ENCODE measurements at places on chromosomes 7 and 10.

GRCh38 chr7:20816372-20816959 is 29.8 kb upstream of the SP8 start:
- DNase-seq, result no peak

DNA sequence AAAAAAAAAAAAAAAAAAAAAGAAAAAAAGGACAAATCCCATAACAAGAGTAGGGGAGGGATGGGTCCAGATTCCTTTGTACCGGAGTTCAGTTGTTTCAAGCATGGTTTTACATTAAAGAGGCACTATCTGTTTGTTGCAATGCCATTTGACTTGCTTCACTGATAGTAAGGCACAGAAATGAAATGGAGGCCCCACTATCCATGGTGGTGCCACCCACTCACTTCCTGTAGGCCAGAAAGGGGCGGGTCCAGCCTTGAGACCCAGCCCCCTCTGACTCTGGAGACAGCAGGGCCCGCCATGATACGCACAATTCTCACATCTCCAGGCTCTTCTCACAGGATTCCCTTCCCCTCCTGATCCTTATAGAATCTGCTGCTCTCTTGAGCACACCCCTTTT is 100.0 kb downstream of the CLEC2L start:
- DNase-seq, result no peak

- no peak for DNase-seq
Measured at GRCh38 chr7:124791426-124791825, 25.8 kb upstream of the GPR37 start.

GRCh38 chr10:49072166-49072885 is 43.0 kb downstream of the VSTM4 start:
- no peak for DNase-seq

GRCh38 chr10:74925291-74925690 is 98.9 kb downstream of the KAT6B start:
- DNase-seq, result no peak

DNA sequence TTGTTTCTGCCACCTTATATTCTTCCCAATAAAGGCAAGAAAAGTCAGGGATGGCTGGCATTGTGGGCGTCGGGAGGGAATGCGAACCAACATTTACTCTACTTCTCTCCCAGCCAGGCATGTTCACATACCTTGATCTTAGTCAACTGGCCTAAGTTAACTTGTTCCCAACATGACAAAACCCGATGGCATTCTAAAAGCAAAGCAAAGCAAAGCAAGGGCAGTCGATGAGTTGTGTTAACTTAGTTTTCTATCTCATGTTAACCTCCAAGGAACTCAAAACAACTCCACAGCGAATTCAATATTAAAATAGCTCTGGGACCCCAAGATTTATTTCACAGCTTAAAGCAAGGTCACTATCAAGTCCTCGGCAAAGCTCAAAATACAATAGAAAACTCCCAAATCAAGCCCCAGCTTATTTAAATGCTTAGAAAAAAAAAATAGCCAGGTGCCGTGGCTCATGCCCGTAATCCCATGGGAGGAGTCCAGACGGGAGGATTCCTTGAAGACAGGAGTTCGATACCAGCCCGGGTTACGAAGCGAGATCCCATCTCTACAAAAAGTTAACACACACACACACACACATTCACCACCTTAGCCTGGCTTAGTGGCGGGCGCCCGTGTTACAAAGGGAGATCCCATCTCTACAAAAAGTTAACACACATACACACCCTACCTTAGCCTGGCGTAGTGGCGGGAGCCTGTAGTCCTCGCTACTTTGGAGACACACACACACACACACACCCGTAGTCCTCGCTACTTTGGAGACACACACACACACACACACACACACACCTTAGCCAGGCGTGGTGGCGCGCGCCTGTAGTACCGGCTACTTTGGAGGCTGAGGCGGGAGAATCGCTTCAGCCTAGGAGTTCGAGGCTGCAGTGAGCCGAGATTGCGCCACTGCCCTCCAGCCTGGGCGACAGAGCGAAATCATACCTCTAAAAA is 901 bp upstream of the CCNY start:
- no peak for DNase-seq

GRCh38 chr7:31027161-31027965 is 24.7 kb upstream of the ADCYAP1R1 start:
- DNase-seq, result no peak

DNA sequence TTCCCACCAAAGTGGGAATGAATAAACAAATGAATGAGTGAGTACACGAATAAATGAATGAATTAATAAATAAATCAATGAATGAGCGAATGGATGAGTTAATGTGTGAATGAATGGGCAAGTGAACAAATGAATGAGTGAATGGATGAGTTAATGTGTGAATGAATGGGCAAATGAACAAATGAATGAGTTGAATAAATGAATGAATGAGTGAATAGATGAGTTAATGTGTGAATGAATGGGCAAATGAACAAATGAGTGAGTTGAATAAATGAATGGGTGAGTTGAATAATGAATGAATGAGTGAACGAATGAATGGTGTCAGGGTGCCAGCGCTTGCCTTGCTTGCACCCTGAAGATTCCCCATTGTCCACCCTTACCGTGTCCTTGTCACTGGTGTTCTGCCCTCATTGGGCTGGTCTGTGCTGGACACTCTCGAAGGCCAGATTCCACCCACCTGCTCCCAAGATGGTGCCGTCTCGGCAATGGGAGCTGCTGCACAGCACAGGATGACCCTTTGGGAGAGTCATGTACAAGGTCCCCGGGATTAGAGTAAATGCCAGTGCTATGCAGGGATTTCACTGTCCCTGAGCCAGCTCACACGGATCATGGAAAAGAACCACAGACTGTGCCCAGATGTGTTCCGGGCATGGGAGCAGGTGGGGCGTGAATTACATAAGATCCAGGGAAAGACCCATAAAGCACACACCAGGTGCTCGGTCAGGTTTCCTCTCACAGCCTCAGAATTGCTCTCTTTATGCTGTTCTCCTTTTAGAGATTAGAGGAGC is 83.2 kb downstream of the CAMK1D start:
- DNase-seq, result no peak

GRCh38 chr10:3255075-3255474 is 82.5 kb upstream of the PITRM1 start:
- DNase-seq, result no peak

DNA sequence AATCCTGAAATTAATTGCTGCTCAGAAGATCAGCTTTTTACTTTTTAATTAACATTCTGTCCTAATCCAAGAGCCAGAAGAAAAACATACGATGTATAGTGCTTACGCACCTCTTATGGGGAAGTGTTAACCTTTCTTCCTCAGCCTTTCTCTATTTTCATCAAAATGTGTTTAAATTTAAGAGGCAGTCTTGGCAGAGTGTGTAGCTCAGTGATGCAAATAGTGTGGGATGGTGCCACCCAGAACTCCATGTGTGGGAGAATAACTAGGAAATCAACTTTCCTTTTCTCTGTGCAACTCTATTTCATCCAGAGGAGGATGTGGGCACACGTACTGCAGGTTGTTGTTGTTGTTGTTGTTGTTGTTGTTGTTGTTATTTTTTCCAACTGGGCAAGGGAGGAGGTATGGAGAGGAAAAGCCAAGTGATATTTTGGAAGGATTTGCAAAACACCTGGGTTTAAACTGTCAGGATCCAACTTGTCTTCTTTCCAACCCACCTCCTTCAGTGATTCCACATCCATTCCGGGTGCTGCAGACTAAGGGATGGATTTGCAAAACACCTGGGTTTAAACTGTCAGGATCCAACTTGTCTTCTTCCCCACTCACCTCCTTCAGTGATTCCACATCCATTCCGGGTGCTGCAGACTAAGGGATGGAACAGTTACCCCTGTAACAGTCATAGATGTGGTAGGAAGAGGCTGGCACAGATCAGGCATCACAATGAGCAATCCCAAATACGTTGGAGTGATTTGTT is 19.8 kb downstream of the ELMO1 start:
- no peak for DNase-seq

DNA sequence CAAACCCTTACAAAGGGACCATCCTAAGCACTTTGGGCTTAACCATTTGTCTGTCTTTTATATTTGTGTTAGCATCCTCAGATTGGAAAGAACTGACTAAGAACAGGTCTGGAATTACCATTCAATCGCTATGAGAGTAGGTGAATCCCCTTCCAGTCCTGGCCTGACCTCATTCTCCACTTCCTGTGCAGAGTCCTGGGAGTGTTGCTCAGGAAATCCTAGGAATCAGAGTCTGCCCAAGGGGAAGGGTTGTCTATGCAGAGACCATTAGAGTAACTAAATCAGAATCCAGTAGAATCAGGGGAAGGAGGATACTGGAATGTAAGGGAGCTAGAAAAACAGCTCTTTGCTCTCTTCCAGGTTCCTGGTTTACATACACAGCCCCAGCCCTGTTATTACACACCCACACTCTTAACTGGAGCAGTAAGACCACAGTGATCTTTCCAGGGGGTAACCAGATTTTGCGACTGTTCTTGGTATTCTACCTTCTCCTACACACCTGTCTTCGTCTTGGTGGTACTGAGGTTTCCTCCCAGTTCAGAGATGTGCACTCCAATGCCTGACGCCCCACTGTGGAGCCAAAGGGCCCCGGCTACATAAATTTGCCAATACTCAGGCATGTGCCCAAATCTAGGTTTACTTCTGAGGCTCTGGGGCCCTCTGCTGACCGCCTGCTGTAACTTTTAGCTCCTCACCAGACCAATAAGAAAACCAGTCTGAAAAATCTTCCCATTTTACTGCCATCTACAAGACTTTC is 103.7 kb downstream of the RNF216 start:
- DNase-seq, result peak; percentile 13

- DNase-seq, result no peak
Measured at GRCh38 chr7:1235501-1236131, 2.9 kb downstream of the UNCX start.

- no peak for DNase-seq
Measured at GRCh38 chr7:74038194-74038961, 10.4 kb downstream of the ELN start.

DNA sequence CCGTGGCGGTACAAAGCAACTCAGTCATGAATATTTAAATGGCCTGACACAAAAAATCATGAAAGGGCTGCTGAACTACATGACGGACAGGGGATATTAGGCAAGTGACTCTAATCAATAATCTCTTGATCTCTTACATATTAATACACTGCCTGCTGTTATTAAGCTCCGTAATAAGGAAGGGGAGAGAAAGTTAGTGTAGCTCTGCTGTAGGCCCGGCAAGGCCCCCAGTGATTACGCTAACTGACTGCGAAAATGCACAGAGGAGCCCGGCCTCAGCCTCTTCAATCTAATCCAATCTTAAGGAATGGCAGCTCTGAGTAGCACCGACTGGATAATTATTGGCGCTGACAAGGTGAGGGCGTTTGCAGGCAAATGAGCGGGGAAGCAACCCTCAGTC is 583.5 kb upstream of the MKI67 start:
- DNase-seq, result no peak

- DNase-seq, result no peak
Measured at GRCh38 chr10:132520177-132520811, 17.3 kb upstream of the INPP5A start.

All from stimulated activated CD8-positive, alpha-beta memory T cell treated with anti-CD3 and anti-CD28 coated beads, Interleukin-2, amount 100 ng/mL, for 48 hours (primary cell).